ENCODE measurements at places on chromosomes 12 and 14. TPM values are rescaled to one million over a fixed set of nuclear protein-coding genes. Genes with fewer than 3 reads are reported as not detected.

- no peak for DNase-seq
Observed at GRCh38 chr12:25524366-25524765, 28.7 kb downstream of the LMNTD1 start.

- DNase-seq = no peak
Observed at GRCh38 chr12:110149086-110149660, 25.0 kb downstream of the IFT81 start.

DNA sequence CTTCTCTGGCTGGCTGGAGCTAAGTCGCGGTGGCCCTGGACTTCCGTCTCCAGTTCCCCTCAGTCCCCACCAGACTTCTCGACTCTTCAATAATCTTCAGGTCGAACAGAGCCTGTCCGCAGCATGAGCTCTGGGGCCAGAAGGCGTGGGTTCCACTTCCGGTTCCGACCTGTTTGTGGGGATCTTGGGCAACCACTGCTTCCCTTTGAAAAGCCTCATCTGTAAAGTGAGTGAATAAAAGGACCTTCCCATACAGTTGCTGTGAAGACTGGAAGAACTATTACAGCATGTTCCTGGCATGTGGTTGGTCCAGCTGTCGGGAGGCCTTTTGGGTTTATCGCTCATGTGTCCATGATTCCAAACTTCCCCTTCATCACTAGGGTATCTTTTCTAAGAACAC is 19.4 kb downstream of the ADGRD1 start:
- no peak for DNase-seq

GRCh38 chr12:85182699-85183098 is 97.3 kb upstream of the ALX1 start:
- DNase-seq = no peak

- DNase-seq = no peak
Observed at GRCh38 chr14:37985826-37986470, 221.8 kb upstream of the SSTR1 start.

GRCh38 chr14:104882325-104882973 is 17.4 kb downstream of the CEP170B start:
- DNase-seq = no peak

- DNase-seq = no peak
Observed at GRCh38 chr14:100858838-100859220, 32.9 kb downstream of the MEG3 start.

DNA sequence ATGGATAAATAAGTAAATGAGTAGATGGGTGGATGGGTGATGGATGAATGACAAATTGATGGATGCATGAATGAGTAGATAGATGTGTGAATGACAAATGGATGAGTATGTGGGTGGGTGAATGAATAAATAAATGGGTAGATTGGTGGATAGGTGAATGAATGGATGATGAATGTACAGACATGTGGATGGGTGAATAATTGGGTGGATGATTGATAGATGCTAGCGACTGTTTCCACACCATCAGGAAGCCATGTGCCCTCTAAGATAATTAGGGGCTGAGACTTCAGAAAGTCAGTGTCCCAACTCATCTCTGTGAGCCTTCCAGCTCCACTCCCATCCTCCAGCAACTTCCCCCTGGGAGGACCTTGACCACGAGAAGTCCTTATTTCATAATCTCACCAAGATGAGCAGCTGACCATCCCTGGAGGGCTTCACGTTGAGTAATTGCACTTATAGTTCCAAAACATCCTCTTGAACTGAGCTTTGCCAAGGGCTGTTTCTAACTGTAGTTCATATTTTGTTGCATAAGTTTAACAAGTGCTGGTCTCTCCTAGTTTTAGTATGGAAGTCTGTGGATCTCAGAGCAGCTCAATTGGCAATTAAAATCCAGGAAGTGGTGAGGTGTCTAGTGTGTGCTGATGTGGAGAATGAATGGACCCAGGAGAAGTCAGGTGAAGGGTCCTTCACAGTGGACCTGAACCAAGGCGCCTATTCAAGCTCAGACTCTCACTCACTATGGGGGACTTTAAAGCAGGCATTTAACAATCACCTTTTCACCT is 295.7 kb downstream of the ADGRD1 start:
- DNase-seq = no peak

- no peak for DNase-seq
Observed at GRCh38 chr14:39593377-39593776, 161.1 kb upstream of the FBXO33 start.

GRCh38 chr12:131436922-131437705 is 273.8 kb upstream of the SFSWAP start:
- peak; percentile 31 for DNase-seq

DNA sequence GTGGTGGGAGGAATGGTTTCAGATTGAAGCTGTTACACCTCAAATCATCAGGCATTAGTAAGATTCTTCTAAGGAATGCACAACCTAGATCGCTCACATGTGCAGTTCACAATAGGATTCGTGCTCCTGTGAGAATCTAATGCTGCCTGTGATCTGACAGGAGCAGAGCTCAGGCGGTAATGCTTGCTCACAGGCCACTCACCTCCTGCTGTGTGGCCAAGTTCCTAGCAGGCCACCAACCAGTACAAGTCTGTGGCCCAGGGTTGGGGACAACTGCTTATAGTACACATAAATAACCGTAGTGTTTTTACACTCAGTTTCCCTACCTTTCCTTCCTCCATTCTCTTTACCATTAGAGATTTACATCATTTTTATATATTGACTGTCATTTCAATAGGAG is 121.4 kb downstream of the SLCO1B3 start:
- no peak for DNase-seq

DNA sequence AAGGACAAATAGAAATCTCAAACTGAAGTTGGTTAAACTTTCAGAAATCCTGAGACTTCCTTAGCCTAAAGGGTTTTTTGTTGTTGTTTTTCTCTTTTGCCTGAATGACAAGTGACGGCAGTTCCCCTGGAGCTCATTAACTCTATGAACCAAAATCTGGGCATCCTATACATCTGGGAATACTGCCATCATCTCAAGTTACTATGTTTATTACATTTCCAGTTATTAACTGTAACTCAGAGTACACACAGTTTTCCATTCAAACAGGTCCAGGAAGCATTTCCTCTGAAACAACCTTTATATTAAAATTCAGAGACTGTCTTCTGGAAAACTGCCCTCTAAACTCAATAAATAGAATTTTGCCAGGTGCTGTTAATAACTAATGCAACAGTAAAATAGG is 55.6 kb upstream of the CDKL1 start:
- no peak for DNase-seq

- DNase-seq = no peak
Observed at GRCh38 chr12:108879615-108880254, at the start of gene DAO. Gene DAO (plus strand): TSS chr12:108880092. CDS start chr12:108885007, 4,915 bp downstream.

DNA sequence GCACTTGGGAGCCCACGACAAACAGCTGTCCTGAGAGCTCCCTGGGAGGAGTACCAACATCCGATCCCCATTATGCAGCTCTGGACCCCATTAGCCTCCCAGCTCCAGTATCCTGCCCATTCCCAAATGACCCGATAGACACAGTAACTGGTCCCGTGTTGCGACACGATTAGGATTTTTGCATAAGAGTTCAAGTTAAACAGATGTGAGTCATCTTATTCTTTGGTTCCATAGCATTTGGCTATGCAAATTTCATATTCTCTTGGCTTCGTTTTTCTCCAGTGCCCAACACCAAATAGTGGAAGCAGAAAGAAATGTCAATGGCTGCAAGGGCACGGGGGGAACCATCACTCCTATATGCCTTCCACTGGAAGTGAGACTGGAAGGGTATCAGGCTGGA is 43.0 kb upstream of the LRRC10 start:
- DNase-seq = no peak

GRCh38 chr14:50350975-50351374 is 38.9 kb downstream of the DMAC2L start:
- DNase-seq = no peak

DNA sequence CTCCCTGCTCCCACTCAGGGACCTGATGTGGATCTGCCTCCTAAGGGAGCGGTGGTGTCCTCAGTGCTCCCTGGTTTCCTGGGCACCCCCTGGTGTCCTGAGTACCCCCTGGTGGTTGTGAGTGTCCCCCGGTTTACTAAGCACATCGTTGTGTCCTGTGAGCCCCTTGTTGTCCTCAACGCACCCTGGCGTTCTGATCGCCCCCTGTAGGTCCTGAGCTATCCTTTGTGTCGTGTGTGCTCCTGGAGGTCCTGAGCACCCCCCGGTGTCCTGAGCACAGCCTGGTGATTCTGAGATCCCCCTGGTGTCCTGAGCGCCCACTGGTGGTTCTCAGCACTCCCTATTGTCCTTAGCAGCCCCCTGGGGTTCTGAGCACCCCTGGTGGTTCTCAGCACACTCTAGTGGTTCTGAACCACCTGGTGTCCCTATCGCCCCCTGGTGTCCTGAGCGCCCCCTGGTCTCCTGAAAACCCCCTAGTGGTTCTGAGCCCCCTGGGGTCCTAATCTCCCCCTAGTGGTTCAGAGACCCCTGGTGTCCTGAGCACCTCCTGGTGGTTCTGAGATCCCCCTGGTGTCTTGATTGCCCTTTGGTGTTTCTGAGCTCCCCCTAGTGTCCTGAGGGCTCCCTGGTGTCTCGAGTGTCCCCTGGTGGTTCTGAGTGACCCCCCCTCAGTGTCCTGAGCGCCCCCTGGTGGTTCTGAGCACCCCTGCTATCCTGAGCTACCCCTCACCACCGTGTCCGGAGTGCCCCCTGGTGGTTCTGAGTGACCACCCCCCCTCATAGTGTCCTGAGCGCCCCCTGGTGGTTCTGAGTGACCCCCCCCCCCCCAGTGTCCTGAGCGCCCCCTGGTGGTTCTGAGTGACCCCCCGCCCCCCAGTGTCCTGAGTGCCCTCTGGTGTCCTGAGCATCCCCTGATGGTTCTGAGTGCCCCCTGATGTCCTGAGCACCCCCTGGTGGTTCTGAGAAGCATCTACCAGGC is 615.1 kb downstream of the TMEM121 start:
- DNase-seq = no peak

DNA sequence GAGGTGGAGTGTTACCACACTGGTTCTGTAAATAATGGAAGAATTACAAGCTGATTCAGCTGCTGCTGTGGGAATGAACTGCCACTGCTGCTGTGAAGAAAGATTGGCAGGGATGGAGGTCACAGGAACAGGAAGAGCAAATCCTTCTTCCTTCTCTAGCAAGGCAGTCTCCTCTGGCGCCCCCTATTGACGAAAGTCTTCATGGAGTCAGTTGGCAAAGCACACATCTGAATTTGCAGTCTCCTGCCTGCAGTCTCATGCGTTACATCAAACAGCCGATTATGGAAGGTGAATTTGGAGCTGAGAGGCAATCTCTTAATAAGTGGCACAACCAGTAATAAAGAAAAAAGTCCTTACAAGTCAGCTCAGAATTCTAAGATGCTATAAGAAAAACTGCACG is 106.0 kb upstream of the TMTC1 start:
- DNase-seq = no peak

DNA sequence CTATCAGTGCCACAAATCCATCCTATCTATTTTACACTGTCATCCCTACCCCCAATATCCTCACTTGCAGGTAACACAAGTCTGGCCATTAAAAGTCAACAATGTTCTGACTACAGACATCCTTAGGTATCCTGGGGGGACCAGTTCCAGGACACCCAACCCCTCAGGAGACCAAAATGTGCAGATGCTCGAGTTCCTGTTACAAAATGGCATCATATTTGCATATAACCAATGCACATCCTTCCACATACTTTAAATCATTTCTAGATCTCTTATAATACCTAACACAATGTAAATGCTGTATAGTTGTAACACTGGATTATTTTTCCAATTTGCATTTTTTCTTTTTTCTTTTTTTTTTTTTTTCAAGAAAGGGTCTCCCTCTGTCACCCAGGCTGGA is 6.9 kb downstream of the SYCP3 start:
- no peak for DNase-seq

GRCh38 chr12:124369055-124369826 is 74.3 kb downstream of the RFLNA start:
- DNase-seq = peak; percentile 81

- no peak for DNase-seq
Observed at GRCh38 chr12:54358191-54358944, 5.9 kb downstream of the GPR84 start.

Gene LRR1
- total RNA-seq = 9.8 TPM

Gene MAP1LC3B2
- 0.98 TPM for total RNA-seq

Gene PRH2
- total RNA-seq = not detected

Gene SOAT2
- total RNA-seq = 0.33 TPM

Gene GLIPR1L1
- total RNA-seq = not detected

Gene NDRG2
- total RNA-seq = 258 TPM

Gene TRIM9
- 4.6 TPM for total RNA-seq

Gene BCL2L2
- total RNA-seq = 28.8 TPM

Gene ZNF891
- 2.7 TPM for total RNA-seq

Gene CCDC88C
- 5.8 TPM for total RNA-seq

Gene GRIP1
- total RNA-seq = 0.48 TPM

Gene ADSS1
- total RNA-seq = 6.9 TPM

Gene GLI1
- total RNA-seq = 1.2 TPM

Gene OR4K15
- not detected for total RNA-seq
